ENCODE measurements at places on chromosomes 13 and 19.
A peak's percentile ranks its signal among the peaks of the same experiment; 100 is the strongest.

- DNase-seq, result no peak
Measured at GRCh38 chr19:21133633-21134032, 8.2 kb upstream of the ZNF431 start.

DNA sequence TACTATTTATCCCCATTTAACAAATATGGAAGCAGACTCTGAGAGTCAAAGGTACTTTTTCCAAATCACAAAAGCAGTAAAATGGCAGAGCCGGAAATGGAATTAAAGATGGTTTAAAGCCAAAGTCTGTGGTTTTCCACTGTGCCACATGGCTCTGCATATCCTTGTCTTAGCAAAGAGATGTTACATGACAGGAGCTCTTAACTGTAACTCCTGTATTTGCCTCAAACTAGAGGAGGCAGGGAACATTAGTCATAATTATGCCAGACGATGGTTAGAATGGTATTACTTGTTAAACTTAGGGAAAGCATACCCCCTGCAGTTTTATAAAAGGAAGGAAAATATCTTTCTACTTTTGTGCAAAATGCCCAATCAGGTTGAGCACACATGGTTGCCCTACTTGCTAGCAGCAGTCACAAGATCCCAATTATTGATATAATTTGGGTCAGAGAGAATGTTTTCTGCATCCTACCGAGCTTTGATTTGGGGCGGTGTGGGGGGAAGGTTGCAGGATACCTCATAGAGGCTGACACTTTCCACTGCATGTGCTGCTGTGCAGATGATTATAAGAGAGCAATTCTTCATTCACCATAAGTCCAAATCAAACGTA is 42.0 kb upstream of the MAB21L1 start:
- DNase-seq, result peak; percentile 27

- DNase-seq, result no peak
Measured at GRCh38 chr13:113650275-113650674, 7.7 kb downstream of the ATP4B start.

GRCh38 chr13:99418843-99419140 is 82.5 kb upstream of the TM9SF2 start:
- no peak for DNase-seq

DNA sequence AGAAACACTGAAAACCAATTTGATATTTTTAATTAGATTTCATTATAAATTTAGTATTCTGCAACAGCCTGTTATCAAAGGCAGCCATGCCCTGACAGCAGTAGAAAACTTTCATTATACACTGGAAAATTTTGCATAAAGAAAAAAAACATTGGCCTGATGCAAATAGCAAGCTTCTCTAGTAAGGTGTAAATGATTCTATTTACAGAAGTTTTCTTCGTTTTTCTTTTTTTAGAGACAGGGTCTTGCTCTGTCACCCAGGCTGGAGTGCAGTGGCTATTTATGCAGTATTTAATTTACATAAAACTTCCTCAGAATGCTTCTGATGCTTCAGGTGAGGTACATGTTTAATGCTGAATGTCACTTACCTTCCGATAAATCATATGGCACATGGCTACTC is 67.0 kb downstream of the ABCC4 start:
- no peak for DNase-seq

- DNase-seq, result no peak
Measured at GRCh38 chr19:32661318-32661717, 13.7 kb downstream of the ANKRD27 start.

- DNase-seq, result no peak
Measured at GRCh38 chr13:91249861-91250260, 97.6 kb upstream of the MIR17HG start.

DNA sequence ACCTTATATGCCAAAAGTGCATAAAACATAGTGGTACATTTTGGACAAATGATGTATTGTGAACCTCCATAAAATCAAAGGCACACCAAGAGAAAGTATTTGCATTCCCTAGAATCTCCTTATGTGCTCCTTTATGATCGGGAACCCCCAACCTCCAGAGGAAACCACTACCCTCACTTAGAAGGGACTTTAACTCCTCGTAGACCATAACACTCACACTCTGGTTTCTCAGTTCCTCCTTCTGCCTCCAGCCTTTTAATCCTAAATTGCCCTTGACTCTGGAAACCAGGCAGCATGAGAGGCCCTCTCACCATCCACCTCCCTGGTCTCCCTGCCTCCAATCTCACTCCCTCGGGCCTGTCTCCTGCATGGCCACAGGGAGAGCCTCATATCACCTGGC is 9.8 kb upstream of the KCNN4 start:
- DNase-seq, result no peak

GRCh38 chr19:13098277-13099072 is 4.2 kb downstream of the LYL1 start:
- peak; percentile 78 for DNase-seq

- DNase-seq, result peak; percentile 96
Measured at GRCh38 chr19:29687244-29687896, 22.1 kb downstream of the PLEKHF1 start.

- DNase-seq, result no peak
Measured at GRCh38 chr13:69600811-69601210, 506.8 kb upstream of the ATXN8OS start.

DNA sequence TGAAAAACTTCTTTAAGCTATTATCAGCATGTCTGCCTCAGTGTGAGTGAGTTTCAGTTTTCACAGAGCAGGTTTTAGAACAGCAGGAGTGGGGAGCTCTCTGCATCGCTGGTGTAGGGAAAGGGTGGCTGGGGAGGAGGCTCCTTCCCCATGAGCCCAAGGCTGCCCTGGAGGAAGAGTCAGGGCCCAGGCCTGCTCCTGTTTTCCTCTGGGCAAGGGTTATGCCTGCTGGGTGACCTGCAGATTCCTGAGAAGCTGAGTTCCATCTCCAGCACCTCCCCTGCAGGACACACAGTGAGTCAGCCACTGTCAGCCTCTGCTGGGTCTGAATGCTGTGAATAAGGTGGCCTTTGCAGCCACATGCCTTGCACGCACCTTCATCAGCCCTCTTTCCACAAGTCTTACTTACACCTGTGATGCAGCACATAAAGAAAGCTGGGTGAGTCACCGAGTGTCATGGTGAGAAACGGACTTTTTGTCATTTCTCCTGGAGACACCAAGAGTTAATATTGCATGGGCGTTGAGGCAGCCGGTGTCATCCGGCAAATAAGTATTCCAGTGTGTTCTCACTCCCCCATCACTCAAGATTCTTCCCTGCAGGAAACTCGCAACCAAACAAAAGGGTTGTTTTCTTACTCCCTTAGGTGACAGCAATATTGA is 186.4 kb upstream of the KL start:
- peak; percentile 51 for DNase-seq
